ENCODE measurements at places on chromosomes 7 and 10. TPM values are rescaled to one million over a fixed set of nuclear protein-coding genes. Genes with fewer than 3 reads are reported as not detected.

Gene STRIP2
- total RNA-seq, result 6.5 TPM

Gene DENND11
- total RNA-seq, result 6.0 TPM

Gene MYO3A
- total RNA-seq, result not detected

Gene LRRN3
- total RNA-seq, result 0.17 TPM

Gene HOXA3
- 10.8 TPM for total RNA-seq

Gene WDR91
- 7.7 TPM for total RNA-seq

Gene IRF5
- 14.9 TPM for total RNA-seq

Gene FAM20C
- total RNA-seq, result 37.8 TPM

Gene PNLIPRP1
- not detected for total RNA-seq

Gene PTF1A
- not detected for total RNA-seq

Gene LIPM
- not detected for total RNA-seq

Gene RPP30
- 49.2 TPM for total RNA-seq

Gene MKX
- total RNA-seq, result not detected

Gene NMT2
- 27.5 TPM for total RNA-seq

Gene CFAP70
- total RNA-seq, result 0.28 TPM

Gene NYAP1
- total RNA-seq, result 0.98 TPM

Gene PALD1
- total RNA-seq, result 6.5 TPM

Gene TRIL
- total RNA-seq, result not detected

Gene SGCE
- total RNA-seq, result 50.4 TPM

Gene COBL
- total RNA-seq, result 4.7 TPM

Gene ITGA8
- not detected for total RNA-seq

Gene RBM20
- total RNA-seq, result 1.7 TPM

Gene SLC16A12
- total RNA-seq, result 0.03 TPM

Gene MSS51
- 0.48 TPM for total RNA-seq

Gene CALML3
- total RNA-seq, result not detected

Gene RAB11FIP2
- 12.8 TPM for total RNA-seq

Gene CFAP43
- 0.17 TPM for total RNA-seq

Gene FLNC
- 4.0 TPM for total RNA-seq

Gene SGPL1
- total RNA-seq, result 31.9 TPM

Gene KIF20B
- total RNA-seq, result 19.7 TPM

Gene TRIM74
- 0.27 TPM for total RNA-seq

Gene SAP25
- total RNA-seq, result 0.73 TPM

Gene PRKCQ
- total RNA-seq, result 5.1 TPM

Gene GRID2IP
- 0.01 TPM for total RNA-seq

Gene ZNF248
- 4.7 TPM for total RNA-seq

Gene MBLAC1
- total RNA-seq, result 2.9 TPM

Gene CD36
- not detected for total RNA-seq

Gene INHBA
- total RNA-seq, result 0.50 TPM

Gene CACNB2
- total RNA-seq, result not detected

Gene ZC3HAV1
- 28.6 TPM for total RNA-seq

Gene ANK3
- 0.47 TPM for total RNA-seq

Gene TFPI2
- 255 TPM for total RNA-seq

Data from A549 treated with CpdA at 1 μM for 4 hours (cell line).